EH (cell line): ENCODE measurements at places on chromosomes 6 and 20.

GRCh38 chr6:141946502-141946901 is 186.2 kb upstream of the GJE1 start:
- no peak for DNase-seq

DNA sequence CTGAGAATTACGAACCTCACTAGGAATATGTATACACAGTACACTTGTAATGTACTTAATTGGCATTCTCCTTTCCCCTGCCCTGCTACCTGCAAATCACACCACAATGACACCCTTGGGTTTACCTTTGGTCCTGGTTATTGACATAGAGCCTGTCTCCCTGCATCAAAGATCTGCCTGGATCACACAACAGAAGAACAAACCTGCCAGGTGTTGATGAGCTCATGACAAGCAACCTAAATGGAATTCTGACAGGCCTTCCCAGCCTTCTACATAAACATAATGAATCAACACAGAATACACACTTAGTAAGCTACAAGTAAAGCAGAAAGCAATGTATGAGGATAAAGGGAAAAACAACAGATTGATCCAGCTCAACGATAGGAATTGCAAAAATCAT is 95.6 kb downstream of the HDGFL1 start:
- no peak for DNase-seq

DNA sequence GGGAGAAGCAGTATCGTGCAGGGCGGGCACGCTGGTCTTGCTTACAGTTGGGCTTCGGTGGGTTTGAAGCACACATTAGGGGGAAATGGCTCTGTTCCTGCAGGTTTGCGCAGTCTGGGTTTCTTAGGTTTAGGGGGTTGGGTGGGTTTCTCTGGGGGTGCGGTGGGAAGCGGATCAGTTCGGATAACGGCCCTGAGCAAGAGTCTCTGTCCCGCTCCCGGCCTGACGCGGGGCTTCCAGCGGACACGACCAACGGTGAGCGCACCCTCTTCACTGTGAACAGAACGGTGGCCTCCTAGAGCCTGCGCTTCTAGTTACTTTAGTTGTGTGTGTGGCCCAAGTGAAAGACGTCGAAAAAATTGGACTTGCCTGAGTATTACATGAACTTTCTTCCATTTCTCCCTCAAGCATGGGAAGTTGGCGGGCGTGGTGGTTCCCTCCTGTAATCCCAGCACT is 635 bp upstream of the ELOVL2 start:
- no peak for DNase-seq

DNA sequence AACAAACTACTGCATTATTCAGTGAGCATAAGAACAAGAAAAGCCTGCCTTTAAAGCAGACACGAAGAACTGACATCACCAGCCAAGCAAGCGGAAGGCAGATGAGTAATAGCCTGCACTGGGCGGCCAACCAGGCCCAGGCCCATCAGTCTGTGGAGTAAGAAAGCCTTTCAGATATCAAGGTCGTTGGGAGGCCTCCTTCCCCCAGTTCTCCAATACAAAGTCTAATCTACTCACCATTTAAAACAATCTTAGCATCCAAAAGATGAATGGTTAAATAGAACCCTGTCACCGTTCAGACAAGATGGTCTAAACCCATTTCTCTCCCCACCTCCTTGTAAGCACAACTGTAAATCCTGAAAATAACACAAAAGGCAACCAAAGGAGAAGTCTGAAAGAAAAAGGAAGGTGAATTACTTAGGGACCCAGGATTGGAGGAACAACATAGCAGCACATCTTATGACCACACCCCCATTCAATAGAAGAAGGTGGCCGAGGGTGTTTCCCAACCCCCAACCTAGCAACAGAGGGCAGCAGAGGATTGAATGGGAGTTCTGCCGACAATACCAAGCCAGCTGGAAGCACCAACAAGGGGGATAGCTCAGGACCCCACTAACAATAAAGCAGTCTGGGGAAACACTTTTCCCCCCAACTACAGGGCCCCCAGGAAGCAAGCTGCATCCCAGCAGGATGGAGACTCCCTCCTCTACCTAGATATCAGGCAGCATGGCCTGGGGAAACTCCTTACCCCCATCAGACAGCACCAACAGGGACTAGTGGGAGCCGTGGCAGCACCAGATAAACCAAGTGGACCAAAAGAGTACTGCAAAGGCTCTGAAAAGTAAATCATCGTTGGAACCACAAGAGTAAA is 67.9 kb downstream of the ZHX3 start:
- peak; percentile 88 for DNase-seq

DNA sequence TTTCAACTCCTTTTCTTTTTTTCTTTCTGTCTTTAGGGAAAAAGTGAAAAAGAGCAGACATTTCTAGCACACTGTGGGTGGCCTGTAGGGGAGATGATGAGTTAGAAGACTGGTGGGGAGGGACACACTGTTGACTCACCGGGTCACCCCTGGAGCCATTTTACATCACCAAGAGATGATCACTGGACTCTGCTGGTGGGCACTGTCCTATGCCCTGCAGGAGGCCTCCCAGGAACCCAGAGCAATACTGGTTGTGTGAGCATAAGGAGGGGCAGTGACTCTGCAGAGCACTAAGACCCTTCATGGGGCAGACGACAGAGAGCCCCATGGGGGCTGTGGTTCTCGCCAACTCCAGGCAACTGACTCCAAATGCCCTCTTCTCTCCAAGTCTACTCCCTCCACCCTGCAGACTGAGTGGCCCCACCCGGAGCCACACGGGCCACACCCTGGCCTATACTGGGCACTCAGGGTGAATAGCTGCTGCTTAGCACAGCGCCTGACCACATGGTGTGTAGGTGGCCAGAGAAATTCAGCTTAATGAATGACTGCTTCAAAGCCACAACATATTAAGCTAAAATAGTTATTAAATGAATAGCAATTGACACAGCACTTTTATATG is 177.5 kb downstream of the CDC5L start:
- DNase-seq: no peak

DNA sequence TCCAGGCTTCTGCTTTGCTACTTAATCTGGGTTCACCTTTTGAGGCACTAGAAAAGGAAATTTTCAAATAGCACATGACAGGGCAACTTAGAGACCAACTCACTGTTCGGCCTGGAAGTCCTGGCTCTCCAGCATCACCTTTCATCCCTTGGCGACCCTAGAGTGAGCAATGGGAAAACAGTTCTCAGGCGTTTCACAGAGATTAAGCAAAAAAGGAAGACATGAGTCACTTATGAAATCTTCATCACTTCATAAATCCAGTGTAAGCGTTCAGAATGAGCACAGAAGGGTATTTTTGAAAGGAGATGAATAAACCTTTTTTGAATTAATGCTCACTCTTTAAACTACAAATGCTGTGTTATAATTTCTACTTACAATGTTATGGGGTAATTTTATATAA is 104.0 kb downstream of the COL12A1 start:
- peak; percentile 88 for DNase-seq

GRCh38 chr6:3535033-3535775 is 78.4 kb upstream of the SLC22A23 start:
- no peak for DNase-seq
